CD8-positive, alpha-beta memory T cell (primary cell): ENCODE measurements at places on chromosomes 3 and 15. TPM values are rescaled to one million over a fixed set of nuclear protein-coding genes. Genes with fewer than 3 reads are reported as not detected.

GRCh38 chr3:101950510-101950909 lies 101.2 kb downstream of the NFKBIZ start:
- H3K4me1 ChIP-seq, result no peaks in the 10 kb centered on the region
- no peak overlapping the region for H3K27ac ChIP-seq
- H3K27me3 ChIP-seq, result no peaks in the 10 kb centered on the region
- no peaks in the 10 kb centered on the region for H3K36me3 ChIP-seq
- no peak overlapping the region for H3K4me3 ChIP-seq

GRCh38 chr3:144162042-144162441 lies 190.4 kb downstream of the DIPK2A start:
- no peak overlapping the region for H3K4me3 ChIP-seq
- H3K4me1 ChIP-seq, result no peaks in the 10 kb centered on the region
- H3K36me3 ChIP-seq, result no peaks in the 10 kb centered on the region

KY gene
- polyA plus RNA-seq, result 0.36 TPM

PLSCR5 gene
- not detected for polyA plus RNA-seq

- no peaks in the 10 kb centered on the region for H3K36me3 ChIP-seq
- H3K4me1 ChIP-seq, result no peaks in the 10 kb centered on the region
- no peak for DNase-seq
- no peak overlapping the region for H3K27ac ChIP-seq
Measured at GRCh38 chr3:145967043-145967442, 193.9 kb downstream of the PLOD2 start.

GRCh38 chr3:135448520-135448919 lies 517.0 kb upstream of the PPP2R3A start:
- H3K4me3 ChIP-seq, result no peak overlapping the region
- H3K36me3 ChIP-seq, result no peaks in the 10 kb centered on the region
- H3K4me1 ChIP-seq, result no peaks in the 10 kb centered on the region
- H3K27ac ChIP-seq, result no peak overlapping the region

- no peaks in the 10 kb centered on the region for H3K36me3 ChIP-seq
- H3K27me3 ChIP-seq, result no peaks in the 10 kb centered on the region
- DNase-seq, result no peak
- no peak overlapping the region for H3K4me3 ChIP-seq
Measured at GRCh38 chr15:83709241-83709640, 55.3 kb downstream of the ADAMTSL3 start.

- peak overlapping the region; percentile 39 for H3K27ac ChIP-seq
- no peak for DNase-seq
- H3K36me3 ChIP-seq, result no peaks in the 10 kb centered on the region
- no peak overlapping the region for H3K4me3 ChIP-seq
- peaks cover 3% of the 10 kb centered on the region for H3K4me1 ChIP-seq
Measured at GRCh38 chr3:141367038-141367730, 1.1 kb upstream of the ZBTB38 start.
